ENCODE measurements at places on chromosomes 5 and 9.

GRCh38 chr5:105806596-105806995, 1864.1 kb downstream of the EFNA5 start:
- no peak for DNase-seq

- DNase-seq: no peak
Observed at GRCh38 chr5:133259199-133259997, 207.6 kb downstream of the HSPA4 start.

DNA sequence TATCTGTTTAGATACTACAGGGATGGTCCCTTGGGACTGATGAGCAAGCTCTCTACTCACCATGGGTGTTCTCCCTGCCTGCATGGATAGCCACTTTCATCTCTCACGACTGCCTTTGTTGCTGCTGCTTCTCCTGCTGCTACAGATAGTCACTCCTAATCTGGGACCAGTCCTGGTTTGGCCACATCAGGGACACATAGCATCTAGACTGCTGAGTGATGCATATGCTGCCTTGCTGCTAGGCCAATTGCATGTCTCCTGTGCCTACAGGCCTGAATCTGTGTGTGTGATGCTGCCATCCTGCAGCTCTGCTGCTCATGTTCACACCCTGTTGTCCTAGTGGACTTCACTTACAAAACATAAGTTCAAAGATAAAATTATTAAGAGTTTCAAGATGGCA, 297.1 kb downstream of the HCN1 start:
- DNase-seq: no peak

- no peak for DNase-seq
Observed at GRCh38 chr5:139385061-139386049, 2.3 kb upstream of the SLC23A1 start.

GRCh38 chr9:121452085-121452484, 47.6 kb downstream of the GGTA1 start:
- DNase-seq: no peak

DNA sequence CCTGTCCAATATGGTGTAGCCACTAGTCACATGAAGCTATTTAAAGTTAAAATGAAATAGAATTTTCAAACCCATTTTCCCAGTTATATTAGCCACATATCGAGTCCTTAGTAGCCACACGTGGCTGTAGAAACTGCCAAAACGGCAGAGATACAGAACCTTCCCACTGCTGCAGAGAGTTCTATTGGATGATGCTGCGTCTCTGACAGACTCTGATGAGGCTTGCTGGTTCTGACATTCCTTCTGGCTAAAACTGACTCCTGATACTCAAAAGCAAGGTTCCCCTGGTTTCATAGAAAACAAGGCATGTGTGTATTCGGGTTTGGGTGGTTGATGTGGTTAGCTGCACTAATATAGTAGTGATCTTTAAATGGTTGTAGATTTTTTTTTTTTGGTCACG, 91.5 kb downstream of the TLE4 start:
- DNase-seq: no peak

- peak; percentile 44 for DNase-seq
Observed at GRCh38 chr5:150001660-150002486, 1.3 kb downstream of the HMGXB3 start.

- DNase-seq: no peak
Observed at GRCh38 chr5:148811756-148812155, 14.7 kb upstream of the ADRB2 start.

DNA sequence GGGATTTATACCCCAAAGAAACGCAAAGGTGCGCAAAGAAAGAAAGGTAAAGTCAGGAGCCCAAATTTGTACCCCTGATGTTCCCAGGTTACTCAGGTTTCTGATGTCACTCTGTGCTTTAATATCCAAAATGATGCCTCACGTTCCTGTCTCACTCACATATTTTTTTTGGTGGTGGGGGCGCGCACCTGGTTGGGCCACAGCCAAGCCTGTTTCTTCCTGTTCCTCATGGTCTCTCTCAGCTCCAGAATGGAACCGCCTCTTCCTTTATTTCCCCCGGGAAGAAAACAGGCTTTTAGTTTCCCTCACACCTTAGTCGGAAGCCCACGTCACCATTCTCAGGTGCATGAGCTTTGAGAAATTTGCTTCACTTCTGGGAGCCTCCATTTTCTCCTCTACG, 118.3 kb upstream of the BOD1 start:
- no peak for DNase-seq

- peak; percentile 65 for DNase-seq
Observed at GRCh38 chr5:177402271-177403043, 2.0 kb upstream of the PFN3 start.

- no peak for DNase-seq
Observed at GRCh38 chr9:134617836-134618162, 23.8 kb upstream of the COL5A1 start.

GRCh38 chr9:77981332-77981731, 50.3 kb downstream of the GNAQ start:
- no peak for DNase-seq

DNA sequence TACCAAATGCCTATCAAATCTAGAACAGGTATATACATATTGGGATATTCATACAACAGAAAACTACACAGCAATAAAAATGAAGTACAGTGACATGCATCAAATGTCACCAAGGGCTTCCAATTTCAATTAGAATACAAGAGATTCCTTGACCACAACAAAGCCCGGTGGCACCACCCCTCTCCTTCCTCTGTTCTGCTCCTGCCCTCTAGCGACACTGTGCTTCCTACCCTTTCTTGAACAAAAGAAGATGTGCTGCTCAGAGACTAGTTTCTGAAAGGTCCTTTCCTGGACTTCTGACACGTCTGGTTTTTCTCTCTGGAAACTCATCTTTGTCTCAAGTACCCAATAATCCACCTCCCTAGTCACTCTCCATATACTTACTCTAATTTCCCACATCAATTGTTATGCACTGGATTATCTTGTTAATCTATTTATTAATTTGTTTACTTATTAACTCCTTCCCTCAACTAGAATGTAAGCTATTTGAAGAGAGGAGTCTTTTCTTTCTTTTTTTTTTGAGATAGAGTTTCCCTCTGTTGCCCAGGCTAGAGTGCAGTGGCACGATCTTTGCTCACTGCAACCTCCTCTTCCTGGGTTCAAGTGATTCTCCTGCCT, 70.4 kb upstream of the CTSV start:
- no peak for DNase-seq

DNA sequence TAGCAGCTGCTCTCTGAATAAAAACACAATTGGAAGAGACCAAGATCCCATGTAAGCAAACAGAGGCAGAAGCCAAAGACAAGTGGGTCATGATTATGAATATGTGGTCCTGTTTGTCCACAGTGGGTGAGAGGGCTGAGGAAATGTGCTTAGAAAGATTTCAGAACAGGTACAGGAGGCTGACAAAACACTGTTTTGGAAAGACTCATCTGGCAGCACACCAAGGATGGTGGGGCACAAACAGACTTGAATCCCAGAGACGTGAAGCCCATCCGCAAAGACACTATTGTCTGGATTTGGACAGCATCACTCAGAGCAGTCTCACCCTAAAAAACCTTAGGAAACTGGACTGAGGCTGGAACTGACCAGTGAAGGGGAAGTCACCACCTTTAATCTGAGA, 85.0 kb downstream of the ADRB2 start:
- no peak for DNase-seq

- no peak for DNase-seq
Observed at GRCh38 chr9:88678431-88678830, 143.5 kb downstream of the NXNL2 start.

- DNase-seq: no peak
Observed at GRCh38 chr5:155595791-155596190, 582.2 kb downstream of the KIF4B start.

DNA sequence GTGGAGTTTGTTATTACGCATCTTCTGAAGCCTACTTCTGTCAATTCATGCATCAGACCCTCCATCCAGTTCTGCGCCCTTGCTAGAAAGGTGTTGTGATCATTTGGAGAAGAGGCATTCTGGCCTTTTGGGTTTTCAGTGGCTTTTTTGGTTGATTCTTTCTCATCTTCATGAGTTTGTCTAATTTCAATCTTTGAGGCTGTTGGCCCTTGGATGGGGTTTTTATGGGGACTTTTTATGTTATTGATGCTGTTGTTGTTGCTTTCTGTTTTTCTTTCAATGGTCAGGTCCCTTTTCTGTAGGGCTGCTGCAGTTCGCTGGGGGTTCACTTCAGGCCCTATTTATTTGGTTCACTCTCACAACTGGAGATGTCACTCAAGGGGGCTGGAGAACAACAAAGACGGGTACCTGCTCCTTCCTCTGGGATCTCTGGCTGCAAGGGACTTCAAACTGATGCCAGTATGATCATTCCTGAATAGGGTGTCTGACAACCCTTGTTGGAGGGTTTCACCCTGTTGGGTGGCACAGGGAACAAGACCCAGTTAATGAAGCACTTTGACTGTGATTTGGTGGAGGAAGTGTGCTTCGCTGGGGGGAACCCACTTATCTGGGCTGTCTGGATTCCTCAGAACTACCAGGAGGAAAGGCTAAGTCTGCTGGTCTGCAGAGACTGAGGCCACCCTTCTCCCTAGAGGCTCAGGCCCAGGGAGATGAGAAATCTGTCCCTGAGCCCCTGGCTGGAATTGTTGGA, 226.7 kb upstream of the PTGER4 start:
- DNase-seq: no peak

GRCh38 chr9:37693260-37693659, 42.5 kb downstream of the FRMPD1 start:
- no peak for DNase-seq

DNA sequence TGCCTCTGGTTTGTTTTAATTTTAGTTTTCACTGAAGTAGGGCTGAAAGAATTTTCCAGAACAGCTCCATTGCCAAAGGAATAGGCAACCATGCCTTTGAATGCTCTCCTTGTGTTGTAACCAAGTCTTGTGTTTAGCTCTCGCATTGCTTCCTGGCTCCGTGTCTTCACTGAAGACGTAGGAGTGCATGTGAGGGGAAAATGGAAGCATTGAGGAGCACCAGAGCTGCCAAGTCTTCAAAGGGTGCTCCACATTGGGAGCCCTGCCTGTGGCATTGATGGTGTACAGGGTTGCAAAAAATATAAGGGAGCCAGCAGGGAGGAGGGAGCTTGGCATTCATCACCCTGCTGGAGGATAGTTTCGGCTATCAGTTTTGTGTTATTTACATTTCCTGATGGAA, 86.6 kb downstream of the NTRK2 start:
- no peak for DNase-seq

GRCh38 chr9:126470241-126470993, 143.3 kb upstream of the LMX1B start:
- no peak for DNase-seq

- DNase-seq: no peak
Observed at GRCh38 chr9:68427216-68427977, 71.0 kb downstream of the PGM5 start.
